NT2/D1 (cell line): ENCODE measurements at places on chromosomes 3 and 15.

GRCh38 chr3:149016669-149017541 lies 25.6 kb downstream of the GYG1 start:
- no peak for DNase-seq

DNA sequence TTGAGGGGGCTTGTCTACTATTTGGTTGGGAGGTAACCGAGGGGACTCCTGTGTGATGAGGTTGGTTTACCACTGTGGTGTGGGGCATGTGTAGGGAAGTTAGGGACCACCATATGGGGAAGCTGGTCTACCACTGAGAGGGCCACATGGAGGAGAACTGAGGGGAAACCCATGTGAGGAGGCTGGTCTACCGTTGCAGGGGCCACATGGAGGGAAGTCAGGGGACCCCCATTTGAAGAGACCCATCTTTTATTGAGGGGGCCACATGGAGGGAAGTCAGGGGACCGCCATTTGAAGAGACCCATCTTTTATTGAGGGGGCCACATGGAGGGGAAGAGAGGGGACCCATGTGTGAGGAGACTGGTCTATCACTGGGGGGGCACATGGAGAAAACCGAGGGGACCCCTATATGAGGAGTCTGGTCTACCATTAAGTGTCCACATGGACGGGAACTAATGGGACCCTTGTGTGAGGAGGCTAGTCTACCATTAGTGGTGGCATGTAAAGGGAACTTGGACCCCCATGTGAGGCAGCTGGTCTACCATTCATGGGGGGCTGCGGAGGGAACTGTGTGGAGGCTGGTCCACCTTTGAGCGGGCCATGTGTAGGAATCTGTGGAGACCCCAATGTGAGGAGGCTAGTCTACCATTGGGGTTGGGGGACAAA lies 165.5 kb downstream of the FBLN2 start:
- DNase-seq, result no peak

GRCh38 chr3:53768478-53769459 lies 77.5 kb downstream of the CHDH start:
- no peak for DNase-seq

DNA sequence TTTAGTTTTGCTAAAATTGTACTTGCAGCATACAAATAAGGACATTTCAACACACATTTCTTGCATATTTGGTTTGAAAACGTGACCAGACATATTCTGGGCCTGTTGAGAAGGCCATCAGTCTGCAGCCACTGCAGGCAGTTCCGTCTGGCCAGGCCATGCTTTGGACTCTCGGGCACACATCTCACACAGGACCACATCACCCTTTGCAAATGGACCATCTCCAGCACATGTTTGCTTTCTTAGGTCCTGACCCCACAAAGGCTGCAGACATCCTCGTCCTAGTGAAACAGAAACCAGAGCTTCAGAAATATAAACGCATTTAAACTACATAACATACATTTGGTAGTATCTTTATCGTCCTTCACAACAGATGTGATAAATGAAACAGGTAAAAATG lies 24.1 kb downstream of the GABRA5 start:
- no peak for DNase-seq

- no peak for DNase-seq
These were observed 1.3 kb upstream of the PP2D1 start for GRCh38 chr3:20013396-20013795.

DNA sequence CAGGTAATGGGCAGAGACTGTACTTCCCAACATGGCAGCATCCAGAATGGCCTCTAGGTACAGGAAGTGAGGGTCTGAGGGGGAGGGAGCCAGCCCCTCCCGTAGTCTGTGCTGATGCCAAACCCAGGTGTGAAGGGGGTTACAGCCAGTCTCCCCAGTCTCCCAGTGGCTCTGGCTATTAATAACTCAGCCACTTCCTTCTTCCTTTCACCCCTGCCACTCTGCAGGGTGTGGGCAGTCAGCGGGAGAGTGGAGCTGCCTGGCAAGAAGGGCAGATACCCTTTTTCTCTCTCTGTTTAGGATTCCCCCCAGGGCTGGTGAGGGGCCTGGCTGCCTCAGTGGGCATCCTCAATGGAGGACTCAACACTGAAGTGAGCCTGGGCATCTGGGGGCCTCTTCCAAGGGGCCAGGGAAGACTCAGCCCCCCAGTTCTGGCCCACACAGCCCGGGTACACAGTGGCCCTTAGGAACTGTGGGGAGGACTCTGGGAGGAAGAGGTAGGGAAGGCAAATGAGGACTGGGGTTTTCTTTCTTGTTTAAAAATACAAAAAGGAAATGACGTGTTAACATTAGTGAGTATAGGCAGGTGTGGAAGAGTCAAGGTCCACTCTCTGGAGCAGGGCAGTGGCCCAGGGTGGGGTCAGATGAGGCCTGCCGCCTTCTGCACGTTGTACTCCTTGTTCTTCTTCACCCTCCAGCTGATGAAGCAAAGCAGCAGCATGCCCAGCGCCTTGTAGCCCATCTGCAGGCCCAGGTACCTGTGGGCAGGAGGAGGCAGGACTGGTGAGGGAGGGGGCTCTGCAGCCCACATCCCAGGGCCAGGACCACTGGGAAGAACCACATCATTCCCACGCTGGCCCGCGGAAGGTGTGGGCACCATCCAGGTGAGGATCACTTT lies 38.6 kb upstream of the RAB6B start:
- no peak for DNase-seq

DNA sequence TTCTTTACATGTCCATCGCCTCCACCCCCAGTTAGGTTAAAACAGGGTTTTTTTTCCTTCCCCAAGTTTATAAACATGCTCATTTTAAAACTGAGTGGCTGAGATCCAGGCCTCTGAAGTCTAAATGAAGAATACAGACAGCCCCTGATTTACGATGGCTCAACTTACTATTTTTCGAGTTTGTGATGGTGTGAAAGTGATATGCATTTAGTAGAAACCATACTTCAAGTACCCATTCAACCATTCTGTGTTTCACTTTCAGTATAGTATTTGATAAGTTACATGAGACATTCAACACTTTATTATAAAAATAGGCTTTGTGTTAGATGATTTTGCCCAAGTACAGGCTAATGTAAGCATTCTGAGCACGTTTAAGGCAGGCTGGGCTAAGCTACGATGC lies 30.5 kb upstream of the GNB5 start:
- no peak for DNase-seq

GRCh38 chr15:69038508-69038907 lies 24.0 kb downstream of the NOX5 start:
- no peak for DNase-seq

DNA sequence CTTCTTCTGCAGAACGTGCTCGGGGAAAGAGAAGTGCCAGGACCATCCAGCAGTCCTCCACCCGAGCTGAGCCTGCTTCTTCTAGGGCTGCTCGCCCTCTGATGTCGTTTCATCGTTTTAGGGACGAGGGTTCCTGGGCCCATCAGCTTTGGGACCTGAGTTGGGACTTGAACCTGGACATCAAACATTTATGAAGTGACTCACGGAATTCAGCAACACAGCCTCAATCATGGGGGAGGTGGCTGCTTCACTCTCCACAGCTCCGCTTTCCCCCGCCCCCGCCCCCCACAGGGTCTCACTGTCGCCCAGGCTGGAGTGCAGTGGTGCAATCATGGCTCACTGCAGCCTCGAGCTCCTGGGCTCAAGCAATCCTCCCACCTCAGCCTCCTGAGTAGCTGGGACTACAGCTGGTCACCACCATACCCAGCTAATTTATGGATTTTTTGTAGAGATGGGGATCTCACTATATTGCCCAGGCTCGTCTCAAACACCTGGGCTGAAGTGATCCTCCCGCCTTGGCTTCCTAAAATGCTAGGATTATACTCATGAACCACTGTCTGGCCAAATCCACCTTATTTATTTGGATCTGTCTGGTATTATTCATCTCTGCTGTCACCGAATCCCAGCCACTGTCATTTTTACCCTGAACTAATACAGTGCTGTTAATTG lies 725 bp upstream of the SCAMP2 start:
- no peak for DNase-seq

DNA sequence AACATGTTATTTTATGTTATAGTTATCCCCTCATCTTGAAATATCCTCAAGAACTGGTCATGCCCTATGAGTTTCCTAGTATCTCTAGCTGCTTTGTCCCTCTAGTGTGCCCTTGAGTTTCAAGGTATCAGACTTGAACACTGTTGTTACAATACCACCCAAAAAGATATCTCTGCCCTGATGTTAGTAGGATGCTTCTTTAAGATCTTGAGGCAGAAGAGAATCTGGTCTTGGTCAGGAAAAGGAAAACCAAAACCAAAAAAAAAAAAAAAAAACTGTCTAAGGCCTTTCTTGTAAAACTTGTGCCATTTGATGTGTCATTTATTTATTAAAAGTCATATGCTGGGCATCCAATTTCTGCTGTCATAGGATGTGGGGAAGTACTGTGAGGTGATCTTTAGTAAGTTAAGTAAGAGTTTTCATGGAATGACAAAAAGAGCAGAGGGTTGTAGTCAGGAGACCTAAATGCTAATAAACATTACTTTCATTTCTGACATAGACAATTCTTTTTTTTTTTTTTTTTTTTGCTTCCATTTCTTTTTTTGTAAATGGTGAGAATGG lies 229.7 kb downstream of the NECTIN3 start:
- no peak for DNase-seq

- peak; percentile 82 for DNase-seq
These were observed at the start of gene ZNF621 for GRCh38 chr3:40524568-40525285. Gene ZNF621, plus strand, starts transcription at chr3:40524960. Its CDS starts 881 bp downstream, at chr3:40525841.

DNA sequence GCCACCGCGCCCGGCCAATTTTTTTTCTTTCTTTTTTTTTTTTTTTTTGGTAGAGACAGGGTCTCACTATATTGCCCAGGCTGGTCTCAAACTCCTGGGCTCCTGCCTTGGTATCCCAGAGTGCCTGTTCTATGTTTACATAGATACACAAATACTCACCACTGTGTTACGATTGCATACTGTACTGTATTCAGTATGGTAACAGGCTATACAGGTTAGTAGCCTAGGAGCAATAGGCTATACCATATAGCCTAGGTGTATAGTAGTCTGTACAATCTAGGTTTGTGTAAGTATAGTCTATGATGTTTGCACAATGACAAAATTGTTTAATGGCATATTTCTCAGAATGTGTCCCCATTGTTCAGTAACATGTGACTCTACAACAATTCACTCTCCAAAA lies 26.6 kb downstream of the CSTA start:
- DNase-seq, result no peak

GRCh38 chr15:75732809-75733451 lies 20.3 kb upstream of the CSPG4 start:
- peak; percentile 67 for DNase-seq

GRCh38 chr3:158091531-158091930 lies 14.7 kb downstream of the SHOX2 start:
- no peak for DNase-seq

DNA sequence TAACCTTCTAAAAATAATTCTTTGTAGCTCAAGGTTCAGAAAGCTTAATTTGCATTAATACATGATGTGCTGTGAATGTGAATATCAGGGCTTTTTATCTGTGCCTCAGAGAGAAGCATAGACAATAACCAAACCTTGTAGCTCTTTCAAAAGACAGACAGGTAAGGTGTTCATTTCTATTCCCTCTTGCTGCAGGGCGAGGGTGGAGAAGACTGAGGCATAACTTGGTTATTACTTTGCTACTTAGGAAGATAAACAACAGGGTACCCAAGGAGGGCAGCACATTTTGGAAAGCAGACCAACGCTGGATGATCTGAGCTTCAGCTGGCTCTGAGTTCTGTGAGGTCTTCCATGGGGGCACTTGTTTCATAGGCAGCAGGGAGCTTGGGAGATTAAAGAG lies 408.6 kb upstream of the RARB start:
- DNase-seq, result no peak

DNA sequence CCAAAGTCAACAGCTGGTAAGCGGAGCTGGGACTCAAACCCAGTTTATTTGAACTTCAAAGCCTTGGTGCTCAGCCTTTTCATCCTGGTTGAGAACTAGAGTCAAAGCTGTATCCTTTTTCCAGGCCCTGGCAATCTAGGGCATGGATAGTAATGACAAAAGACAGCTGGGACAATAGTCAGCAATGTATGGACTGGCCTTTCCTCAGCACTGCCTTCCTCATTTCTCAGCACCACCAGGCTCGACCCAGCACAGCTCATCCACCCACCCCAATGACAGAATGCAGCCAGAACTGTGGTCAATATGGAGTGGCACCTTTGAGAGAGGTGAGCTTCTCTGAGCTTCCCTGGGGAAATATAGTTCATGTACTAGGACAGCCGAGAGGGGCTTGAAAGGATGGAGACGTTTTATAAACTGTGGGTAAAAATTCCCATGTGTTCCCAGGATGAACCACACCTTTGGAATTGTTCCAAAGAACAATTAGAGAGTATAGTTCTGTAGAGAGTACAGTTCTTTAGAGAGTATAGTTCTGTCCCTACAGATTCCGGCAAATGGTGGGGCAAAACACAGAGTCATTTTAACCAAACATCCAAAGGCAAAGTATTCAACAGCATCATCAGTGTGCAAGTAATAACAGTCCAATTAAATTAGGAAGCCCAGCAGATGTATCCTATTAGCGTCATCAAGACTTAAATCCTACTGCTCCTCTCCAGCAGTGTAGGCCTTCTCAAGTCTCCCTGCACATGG lies 30.2 kb upstream of the IREB2 start:
- no peak for DNase-seq

DNA sequence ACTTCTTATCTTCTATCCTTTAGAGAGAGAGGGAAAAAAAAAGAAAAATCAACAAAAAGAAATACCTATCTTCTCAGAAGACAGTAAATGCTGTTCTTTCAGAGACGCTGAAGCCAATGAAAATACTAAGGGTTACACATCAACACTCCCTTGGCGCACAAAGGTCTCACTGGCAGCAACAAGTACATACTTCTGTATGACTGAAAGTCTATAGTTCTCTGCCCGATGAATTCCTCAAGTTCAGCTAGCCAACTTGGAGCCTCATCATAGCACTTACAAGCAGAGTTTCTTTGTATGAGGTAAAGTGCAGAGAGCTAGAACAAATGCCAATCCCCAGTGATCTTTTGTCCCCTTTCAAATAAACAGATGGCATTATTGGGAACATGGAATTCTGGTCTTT lies 62.7 kb downstream of the CPNE4 start:
- DNase-seq, result no peak

DNA sequence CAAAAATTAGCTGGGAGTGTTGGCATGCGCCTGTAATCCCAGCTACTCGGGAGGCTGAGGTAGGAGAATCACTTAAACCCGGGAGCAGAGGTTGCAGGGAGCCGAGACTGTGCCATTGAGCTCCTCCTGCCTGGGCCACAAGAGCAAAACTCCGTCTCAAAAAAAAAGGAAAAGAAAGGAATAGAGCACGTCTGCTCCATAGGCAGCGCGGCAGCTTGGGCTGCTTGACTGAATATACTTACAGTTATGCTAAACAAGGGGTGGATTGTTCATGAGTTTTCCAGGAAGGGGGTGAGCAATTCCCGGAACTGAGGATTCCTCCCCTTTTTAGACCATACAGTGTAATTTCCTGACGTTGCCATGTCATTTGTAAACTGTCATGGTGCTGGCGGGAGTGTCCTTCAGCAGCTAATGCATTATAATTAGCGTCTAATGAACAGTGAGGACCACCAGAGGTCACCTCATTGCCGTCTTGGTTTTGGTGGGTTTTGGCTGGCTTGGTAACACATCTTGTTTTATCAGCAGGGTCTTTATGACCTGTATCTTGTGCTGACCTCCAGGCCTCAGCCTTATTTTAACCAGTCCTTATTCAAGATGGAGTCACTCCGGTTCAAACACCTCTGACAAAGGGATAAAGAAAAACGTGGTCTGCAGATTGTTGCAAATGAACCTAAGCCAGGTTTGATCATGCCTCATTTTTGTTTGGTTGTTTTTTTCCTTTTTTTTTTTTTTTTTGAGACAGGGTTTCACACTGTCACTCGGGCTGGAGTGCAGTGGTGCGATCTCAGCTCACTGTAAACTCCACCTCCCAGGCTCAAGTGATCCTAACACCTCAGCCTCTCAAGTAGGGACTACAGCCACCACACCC lies 24.9 kb upstream of the SENP5 start:
- DNase-seq, result no peak

- no peak for DNase-seq
These were observed 21.3 kb downstream of the KIF15 start for GRCh38 chr3:44782891-44783290.
